ENCODE measurements at places on chromosomes 5 and 9.

DNA sequence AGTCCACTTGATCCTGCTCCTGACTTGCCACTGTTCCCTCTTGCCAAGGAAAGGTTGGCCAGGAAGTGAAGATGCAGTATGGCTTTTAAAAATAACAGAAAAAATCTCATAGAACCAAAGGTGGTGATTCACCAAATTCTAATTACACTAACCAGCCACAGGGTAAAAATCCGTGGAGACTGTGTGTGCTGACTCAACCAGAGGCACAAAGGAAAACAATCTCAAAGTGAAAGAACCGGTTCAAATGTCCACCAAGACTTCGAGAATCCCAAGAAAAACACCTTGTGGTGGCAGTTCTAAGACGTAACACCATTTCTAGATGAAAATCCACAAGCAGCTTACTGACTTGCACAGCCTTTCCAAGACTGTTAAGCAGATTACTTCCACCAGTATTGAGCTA is 279.1 kb downstream of the TLE1 start:
- DNase-seq, result no peak

- DNase-seq, result no peak
These were observed 53.1 kb upstream of the NREP start for GRCh38 chr5:111810112-111810511.

GRCh38 chr5:36279054-36279698 is 22.5 kb downstream of the RANBP3L start:
- DNase-seq, result no peak

- DNase-seq, result no peak
These were observed 489.2 kb upstream of the MEF2C start for GRCh38 chr5:89372176-89372575.

DNA sequence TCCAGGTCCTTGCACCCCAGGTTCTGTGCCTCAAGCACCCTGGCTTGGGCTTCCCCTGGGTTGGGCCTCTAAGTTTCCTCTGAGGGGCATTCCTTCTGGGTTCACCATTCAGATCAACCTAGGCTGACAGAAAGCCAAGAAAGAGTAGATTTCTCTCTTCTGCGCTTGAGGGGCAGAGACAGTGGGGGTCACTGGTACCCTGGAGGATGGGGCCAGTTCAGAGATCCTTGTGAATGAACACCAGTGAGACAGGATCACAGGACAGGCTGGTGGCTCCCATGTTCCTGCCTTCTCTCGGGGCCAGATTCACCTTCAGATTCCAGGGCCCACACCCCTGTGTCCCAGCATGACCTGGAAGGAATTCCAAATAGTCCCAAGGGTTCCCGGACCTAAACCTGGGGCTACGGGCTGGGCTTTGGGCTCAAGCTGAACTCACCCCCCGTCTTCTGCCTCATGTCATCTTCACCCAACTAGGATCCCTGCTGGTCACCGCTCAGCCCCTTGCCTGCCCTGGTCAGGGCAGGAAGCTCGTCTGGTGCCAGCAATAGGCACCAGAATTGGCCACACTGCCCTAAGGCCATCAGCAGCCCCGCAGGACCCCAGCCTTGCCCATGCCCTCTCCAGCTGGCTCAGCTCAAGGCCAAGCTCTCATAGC is 91.8 kb upstream of the MVB12B start:
- DNase-seq, result no peak

DNA sequence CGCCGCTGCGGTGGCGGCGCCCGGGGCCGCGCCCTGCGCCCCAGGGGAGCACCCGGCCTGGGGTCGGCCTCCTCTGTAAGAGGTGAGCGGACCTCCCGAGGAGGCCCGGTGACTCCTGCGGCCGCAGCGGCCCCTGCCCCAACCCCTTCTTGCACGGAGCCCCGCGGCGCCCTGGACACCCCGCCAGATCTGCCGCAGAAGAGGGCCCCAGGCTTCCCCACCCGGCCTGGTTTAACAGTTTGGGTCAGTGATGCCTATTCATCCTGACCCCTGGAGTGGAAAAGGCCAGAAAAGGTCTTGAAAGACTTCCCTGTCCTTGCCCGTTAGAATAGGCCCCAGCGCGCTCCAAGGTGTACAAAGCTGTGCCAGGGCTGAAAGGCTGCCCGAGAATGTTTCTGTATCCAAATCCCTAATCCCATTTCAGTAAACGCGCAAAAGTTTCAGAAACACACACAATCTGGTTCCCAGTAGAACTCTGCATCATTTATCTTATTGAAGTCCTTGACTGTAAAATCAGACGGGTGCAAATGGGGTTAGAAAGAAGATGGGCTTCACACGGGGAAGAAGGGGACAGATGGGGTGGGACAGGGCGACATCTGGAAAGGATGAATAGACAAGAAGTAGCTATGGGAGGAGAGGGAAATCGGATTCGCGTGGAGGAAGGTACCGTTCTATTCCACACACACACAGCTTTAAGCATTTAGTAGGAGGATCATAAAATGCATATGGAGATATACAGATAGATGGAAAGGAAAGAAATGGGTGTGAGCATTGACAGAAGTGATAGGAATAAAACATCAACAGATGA is 1.1 kb upstream of the SSBP2 start:
- DNase-seq, result no peak
